ENCODE measurements at places on chromosomes 12 and 14.

GRCh38 chr14:69643430-69644200 lies 32.2 kb downstream of the SUSD6 start:
- DNase-seq: peak; percentile 41

- no peak for DNase-seq
Measured at GRCh38 chr14:42370056-42370455, 763.4 kb downstream of the LRFN5 start.

DNA sequence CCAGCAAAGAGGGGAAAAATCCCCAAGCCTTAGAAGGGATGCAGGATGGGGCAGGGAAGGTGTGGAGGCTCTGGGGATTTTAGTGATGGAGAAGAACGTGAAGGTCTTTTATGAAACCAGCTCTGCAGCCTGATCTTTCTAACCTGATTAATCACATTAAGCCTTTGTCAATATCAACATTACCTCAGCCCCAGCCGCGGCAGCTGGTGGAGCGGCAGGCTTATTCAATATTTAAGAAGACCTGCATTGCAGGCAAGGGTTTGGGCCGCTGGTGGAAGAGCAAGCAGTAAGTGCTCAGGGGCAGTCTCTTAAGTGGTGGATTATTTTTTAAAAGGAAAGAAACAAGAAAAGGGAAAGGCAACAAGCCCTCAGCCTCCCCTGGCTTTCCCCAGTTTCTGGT lies 16.6 kb downstream of the RPH3A start:
- no peak for DNase-seq

DNA sequence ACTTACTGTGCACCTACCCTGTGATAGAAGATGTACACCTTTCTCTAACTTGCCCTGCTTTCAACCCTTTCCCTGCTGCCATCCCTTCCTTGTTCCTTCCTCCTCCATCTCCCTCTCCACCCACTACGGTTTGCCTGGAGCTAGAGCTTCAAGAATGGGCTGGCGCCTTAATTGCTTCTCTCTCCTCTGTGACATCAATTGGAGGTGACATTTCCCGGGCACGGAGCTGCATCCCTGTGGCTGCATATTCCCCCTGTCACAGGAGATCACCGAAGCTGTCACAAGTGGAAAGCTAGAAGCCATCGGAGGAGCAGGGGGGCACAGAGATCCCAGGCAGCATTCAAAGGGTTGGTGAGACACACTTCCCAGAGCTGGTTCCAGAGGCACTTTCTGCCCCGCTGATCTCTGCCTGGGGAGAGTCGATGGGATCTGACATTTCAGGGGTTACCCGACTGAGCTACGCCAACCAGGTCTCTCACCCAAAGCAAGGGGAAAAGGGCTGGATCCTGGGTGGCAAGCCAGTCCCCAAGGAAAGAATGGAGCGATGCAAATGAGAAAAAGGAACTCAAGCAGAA lies 604.9 kb downstream of the MED13L start:
- DNase-seq: no peak

GRCh38 chr14:89240414-89240813 lies 176.6 kb downstream of the FOXN3 start:
- peak; percentile 48 for DNase-seq

- no peak for DNase-seq
Measured at GRCh38 chr12:11150832-11151231, 16.4 kb upstream of the TAS2R30 start.

DNA sequence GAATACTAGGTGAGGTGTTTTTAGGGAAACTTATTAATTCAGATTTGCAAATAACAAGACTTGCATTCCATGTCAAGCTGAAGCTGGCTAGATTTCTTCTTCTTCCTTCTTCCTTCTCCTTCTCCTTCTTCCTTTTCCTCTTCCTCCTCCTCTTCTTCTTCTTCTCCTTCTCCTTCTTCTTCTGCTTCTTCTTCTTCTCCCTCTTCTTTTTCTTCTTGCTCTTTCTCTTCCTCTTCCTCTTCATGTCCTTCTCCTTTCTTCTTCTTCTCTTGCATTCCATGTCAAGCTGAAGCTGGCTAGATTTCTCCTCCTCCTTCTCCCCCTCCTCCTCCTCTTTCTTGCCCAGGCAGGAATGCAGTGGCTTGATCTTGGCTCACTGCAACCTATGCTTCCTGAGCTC lies 297.8 kb downstream of the PRKD1 start:
- DNase-seq: no peak

DNA sequence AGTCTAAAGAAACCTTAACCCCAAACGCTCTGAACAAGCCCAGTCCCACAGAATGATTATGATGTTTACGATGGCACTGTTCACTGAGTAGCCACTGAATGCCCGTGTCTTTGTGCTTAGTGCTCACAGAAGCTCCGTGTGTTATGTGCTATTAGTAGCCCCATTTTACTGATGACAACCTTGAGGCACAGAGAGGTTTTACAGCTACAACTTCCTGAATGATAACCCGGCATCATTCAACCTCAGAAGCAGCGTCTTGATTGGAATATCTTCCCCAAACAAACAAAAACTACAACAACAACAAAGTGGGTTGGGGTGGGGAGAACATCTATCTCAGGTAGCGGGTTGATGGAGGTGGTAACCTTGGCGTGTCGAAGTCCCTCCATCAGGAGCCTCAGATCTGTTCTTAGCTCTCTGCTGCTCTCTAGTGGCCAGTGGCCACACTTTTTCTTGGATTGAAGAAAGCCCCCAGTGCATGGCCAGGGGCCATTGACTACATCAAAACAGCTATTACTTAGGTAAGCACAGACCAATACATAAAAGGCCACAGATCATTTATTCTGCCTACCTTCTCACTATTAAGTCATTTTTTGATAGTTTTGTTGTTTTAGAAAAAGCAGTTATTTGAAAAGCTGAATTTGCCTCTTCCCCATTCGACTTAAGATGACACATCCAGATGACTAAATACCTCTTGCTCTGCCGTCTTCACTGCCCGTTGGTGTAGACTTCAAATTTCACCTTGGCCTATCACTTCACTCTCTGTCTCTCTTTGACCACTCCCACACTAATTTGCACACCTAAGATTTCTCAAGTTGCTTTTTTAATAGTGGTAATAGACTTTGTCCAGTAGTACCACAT lies 376.9 kb downstream of the GALC start:
- peak; percentile 66 for DNase-seq

- no peak for DNase-seq
Measured at GRCh38 chr14:59510001-59510400, 25.7 kb downstream of the JKAMP start.

- no peak for DNase-seq
Measured at GRCh38 chr12:835754-836518, 83.6 kb downstream of the WNK1 start.

GRCh38 chr14:75589931-75590330 lies 11.5 kb downstream of the FLVCR2 start:
- no peak for DNase-seq

DNA sequence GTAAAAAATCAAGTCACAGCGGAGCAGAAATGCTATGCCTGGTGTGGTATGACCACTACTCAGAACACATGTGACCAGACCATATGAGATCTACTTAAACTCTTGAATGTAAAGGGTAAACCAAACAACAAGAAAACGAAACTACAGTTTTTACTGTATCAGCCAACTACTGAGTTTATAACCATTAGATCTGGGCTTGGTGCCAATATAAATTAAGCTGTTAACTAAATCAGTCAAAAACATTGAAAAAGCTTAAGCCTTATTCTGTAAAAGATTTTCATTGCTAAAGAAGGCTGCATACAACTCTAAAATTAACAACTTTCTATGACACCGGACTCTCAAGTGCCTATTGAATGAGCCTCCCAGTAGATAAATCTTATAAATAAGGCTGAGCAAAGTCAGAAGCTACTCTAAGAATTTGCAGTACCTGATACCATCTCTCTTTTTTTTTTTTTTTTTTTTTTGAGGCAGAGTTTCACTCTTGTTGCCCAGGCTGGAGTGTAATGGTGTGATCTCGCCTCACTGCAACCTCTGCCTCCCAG lies 35.4 kb downstream of the SPTLC2 start:
- DNase-seq: peak; percentile 77

- no peak for DNase-seq
Measured at GRCh38 chr14:53380867-53381225, 227.7 kb upstream of the DDHD1 start.

DNA sequence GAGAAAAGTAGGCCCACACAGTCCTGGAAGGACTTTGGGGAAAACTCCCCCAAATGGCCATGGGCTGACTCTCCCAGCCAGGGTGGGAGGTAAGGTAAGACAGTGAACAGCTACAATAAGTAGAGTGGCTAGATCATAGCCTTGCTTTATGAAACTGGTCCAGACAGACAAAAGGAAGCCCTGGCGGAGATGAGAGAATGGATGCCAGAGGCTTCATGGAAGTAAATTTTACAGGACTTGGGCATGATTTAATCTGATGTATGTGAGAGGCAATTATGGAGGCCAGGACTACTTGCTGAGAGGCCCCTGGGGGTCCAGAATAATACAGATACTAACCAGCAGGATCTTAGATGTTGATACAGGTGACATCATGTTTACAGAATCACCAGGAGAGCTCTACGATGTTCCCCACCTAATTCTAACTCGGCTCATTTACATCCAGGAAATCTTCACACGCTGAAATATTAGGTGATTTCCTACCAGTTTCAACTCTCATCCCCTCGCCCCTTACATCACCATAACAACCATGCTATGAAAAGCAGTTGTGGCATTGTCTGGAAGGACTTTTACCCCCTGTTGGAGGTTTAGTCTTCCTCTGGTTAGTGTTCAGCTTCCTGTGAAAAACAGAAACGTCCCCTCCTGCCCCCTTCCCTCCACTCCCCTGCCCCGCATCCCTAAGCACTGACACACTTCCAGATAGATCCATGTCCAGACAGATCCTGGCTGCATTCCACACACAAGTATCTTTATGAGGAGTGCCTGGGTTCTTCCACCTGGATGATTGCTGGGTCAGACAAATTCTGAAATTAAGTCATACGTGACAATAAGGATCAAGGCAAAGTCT lies 39.5 kb upstream of the NT5DC3 start:
- peak; percentile 16 for DNase-seq

GRCh38 chr12:83198291-83199015 lies 511.7 kb downstream of the TMTC2 start:
- DNase-seq: no peak

GRCh38 chr12:53495903-53496751 lies 3.1 kb downstream of the MAP3K12 start:
- DNase-seq: peak; percentile 73

DNA sequence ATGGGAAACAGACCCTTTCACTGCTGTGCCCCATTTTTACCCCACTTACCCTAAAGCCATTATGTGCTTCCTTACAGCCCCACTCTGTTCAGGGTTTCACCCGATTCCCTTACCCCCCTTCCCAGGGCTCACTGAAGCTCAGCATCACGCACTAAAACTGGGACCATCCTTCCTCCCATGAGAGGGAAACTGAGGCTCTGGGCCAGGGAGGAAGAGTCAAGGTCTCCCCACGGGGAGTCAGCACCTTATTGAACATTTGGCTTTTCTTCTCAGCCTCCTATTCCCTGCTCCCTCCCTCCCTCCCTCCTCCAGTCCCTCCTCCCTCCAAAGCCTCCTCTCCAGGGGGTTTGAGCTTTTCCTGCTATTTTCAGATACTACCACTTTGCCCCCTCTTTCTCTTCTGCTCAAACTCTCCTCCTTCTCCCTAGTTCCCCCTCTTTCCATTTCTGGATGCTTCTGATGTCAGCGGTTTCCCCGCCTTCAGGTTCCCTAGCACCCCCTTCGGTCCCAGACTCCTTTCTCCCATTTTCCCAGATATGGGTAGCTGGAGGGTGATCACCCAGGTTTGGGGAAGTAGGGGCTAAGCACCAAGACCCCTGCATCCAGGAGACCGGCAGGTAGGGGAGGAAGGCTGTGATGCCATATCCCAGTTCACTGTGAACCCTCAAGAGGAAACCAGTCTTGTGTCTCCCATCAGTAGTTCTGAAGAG lies 960 bp downstream of the GPR162 start:
- DNase-seq: no peak

DNA sequence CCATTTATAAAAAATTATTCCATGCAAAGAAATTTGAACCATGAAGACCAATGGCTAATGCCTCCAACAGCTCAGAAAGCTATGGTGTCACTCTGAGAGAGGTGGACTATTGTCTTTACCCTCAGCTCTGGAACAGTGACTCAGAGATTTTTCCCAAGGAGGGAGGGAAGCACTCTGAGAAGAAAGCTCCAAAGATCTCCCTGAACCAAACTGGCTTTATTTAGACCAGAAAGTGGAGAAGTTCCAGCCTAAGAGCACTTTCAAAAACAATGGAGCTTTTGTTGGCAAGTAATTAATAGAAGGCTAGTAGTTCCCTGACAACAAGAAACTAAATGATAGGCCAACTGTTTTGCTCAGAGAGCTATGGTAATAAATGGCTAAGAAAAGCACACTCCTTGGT lies 599.9 kb upstream of the MDGA2 start:
- no peak for DNase-seq

GRCh38 chr14:50545618-50546017 lies 13.2 kb upstream of the MAP4K5 start:
- DNase-seq: no peak

All from fibroblast of upper back skin (primary cell).